ENCODE measurements at places on chromosomes 12 and 14.

DNA sequence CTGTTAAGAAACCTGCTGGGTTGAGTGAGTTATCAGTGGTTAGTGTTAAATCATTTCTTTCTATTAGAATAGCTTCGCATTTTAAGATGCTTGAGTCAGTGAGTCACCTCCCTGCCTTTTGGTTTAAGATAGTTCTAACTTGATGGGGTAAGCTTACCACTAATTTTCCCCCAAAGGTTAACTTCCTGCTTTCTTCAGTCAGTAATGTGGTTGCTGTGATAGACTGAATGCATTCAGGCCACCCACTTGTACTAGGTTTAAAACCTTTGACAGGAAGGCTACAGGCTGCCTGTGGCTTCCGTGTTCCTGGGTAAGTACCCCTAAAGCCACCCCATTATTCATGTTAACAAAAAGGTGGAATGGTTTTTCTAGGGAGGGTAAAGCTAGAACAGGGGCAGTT lies 25.3 kb downstream of the CLEC2A start:
- no peak for DNase-seq

- no peak for DNase-seq
Measured at GRCh38 chr12:26182377-26182776, 13.0 kb upstream of the SSPN start.

GRCh38 chr14:70514168-70515069 lies 20.4 kb downstream of the ADAM20 start:
- no peak for DNase-seq

GRCh38 chr12:83158613-83159207 lies 472.0 kb downstream of the TMTC2 start:
- peak; percentile 1 for DNase-seq

DNA sequence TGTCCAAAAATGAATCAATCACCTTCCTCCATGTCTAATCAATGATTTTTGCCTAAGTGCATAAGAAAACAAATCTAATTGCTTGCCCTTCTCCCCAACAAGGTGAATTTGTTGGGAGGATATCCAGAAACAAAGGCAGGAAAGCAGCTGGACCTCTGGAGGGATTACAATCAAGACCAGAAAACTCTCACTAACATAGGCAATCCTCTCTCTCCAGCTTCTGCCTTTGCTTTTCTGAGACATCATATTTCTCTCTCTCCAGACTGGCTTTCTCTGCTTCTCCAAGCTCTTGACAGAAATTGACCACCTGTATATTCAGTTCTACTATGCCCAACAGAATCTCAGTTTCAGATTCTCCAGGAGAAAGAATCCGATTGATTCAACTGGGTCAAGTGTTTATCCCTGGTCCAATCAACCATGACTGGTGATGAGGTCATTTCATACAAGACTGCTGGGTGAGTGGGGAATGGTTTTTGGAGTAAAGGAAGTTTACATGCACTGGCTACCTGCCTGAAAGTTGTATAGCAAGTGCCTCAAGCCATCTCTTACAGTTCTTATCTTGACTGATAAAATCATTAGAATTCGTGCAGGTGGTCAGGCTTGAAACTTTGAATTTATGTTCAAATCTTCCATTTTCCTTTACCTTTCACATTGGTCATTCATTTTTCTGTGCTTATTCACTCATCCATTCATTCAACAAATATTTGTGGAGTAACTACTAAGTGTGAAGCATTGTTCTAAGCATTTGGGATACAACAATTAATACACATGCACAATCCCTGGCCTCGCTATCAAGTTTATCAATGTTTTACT lies 22.2 kb upstream of the CFAP54 start:
- no peak for DNase-seq

DNA sequence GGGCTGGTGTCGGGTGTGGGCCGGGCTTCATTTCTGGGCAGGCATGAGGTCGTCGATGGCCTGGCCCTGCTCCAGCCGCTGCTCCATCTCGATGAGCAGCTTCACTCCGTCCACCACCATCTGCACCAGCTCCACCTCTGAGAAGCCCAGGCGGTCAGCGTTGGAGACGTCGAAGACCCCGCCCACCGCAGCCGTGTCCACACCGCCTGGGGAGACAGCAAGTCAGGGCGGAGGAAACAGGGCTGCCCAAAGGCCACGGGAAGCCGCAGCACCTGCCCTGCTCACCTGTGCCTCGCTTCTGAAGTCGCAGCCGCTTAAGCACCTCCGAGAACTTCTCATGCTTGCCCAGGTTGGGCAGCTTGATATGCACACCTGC lies 2.8 kb downstream of the CKB start:
- DNase-seq: no peak

DNA sequence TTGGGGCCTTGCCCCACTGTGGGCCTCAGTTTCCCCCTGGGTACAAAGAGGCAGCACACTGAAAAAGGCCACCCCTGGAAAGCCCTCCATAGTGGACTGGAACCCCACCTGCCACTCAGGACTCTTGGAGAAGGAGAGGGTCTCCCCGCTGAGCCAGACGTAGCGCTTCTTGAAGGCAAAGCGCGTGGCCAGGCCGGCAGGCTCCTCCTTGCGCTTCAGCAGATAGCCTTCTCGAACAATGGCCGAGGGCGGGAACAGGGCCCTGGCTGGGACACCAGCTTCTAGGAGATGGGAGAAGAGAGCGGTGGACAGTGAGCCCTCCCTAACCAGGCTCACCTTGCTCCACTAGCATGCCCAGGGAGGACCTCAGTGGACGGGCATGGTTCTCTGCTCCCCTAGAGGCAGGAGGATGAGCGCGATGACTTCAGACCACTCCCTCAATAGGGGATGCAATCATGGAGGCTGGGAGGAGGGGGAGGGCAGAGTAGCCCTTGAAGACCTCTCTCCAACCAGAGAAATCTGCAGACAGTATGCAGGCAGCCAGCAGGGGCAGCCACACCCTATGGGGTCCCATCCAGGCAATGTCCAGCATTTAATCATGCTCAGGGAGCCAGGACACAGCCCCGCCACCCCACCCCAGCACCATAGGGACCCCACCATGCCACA lies 29.8 kb downstream of the RASAL1 start:
- no peak for DNase-seq

All from fibroblast of skin of abdomen (primary cell).